ENCODE measurements at places on chromosomes 4 and X. TPM values are rescaled to one million over a fixed set of nuclear protein-coding genes. Genes with fewer than 3 reads are reported as not detected.
A peak's percentile ranks its signal among the peaks of the same experiment; 100 is the strongest.

The GASK1B gene
- total RNA-seq = 2.6 TPM

The CXorf65 gene
- total RNA-seq = not detected

DNA sequence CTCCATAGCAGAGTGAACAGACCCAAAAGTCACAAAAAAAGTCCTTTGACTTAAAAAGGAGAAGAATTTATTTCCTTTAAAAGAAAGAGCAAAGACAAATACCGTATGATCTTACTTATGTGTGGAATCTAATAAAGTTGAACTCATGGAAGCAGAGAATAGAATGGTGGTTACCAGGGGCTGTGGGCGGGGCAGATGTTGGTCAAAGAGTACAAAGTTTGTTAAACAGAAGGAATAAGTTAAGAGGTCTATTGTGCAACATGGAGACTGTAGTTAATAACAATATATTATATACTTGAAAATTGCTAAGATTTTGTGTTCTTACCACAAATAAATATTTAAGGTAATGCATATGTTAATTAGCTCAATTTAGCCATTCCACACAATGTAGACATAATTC is 173.3 kb upstream of the S100G start:
- no peak for DNase-seq

The USP26 gene
- not detected for total RNA-seq

- no peak for DNase-seq
Observed at GRCh38 chr4:38664706-38665401, 855 bp downstream of the KLF3 start.

The ZFP92 gene
- total RNA-seq = 1.8 TPM

- DNase-seq = no peak
Observed at GRCh38 chrX:15204130-15204751, 65.6 kb downstream of the ASB9 start.

- no peak for DNase-seq
Observed at GRCh38 chr4:126907389-126907788, 725.4 kb upstream of the INTU start.

DNA sequence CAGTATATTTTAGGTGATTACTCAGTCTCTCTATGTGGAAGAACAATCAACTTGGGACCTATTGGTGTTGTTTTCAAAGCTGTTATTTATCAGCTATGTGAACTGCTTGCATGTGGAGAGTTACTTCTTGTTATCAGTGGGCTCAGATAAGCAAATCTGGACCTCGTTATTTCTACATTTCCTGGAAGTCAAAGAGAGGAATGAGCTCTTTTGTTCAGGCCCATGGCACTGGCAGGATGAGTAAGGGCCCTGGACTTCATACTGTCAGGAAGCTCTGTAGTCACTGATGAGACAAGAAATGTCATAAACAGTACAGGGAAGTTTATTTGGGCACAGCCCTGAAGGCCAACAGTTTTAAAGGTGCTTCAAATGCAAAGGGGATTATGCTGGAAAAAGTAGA is 760.6 kb upstream of the EPHA5 start:
- DNase-seq = no peak

DNA sequence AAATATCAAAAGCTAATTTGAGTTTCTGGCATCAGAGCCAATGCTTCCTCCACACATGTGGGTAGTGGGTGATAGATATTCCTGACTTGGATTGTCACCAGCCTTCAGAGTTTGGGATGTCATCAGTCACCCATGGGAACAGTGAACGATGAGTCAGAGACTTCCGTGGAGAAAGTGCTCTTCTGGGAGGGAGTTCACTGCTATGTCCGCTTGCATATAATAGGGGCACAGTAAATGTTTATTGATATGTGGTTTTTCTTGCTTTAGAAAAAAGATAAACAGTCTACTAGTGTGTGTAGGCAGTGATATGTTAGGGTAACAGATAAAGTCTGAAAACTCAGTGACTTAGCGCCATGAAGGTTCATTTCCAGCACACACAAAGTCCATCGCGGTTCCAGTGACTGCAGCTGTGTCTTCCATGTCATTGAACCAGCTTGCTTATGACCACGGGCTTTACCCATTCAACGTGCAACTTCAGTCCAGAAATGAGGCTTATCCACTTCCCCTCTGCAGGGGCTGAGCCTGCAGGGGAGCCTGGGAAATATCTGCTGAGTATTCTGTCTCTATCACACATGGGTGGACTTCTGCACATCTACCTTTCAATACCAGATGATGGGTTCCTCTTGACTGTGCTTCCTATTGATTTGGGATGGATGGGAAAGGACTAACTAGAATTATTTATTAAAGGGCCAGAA is 87.7 kb upstream of the WWC2 start:
- no peak for DNase-seq

DNA sequence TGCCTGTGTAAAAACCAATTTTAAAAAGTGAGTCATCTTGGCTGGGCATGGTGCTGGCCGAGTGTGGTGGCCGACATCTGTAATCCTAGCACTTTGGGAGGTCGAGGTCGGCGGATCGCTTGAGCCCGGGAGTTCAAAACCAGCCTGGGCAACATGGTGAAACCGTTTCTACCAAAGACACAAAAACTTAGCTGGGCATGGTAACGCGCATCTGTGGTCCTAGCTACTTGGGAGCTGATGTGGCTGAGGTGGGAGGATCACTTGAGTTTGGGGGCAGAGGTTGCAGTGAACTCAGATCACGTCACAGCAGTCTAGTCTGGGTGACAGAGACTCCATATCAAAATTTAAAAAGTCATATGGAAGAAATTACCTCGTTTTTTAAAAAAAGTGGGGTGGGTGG is 7.6 kb downstream of the RLIM start:
- no peak for DNase-seq

DNA sequence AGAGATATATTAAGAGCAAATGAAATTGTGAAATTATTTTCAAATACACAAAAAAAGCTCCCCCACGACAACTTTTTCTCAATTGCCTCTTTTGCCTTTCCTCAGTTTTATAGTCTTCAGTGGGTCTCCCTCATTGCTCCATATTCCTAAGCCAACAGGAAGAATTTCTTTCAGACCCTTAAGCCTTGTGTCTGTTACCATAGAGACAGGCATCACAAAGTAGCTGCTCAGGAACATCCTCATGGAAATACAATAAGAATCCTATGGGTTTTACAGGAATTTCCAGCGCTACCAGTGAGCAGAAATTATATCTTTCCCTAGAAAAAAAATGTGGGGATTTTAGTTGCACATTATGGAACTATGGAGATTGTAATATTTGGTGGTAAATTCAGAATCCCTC is 121.9 kb upstream of the DMD start:
- no peak for DNase-seq

The OPHN1 gene
- total RNA-seq = 3.1 TPM

GRCh38 chr4:38735870-38736269 is 46.9 kb downstream of the TLR10 start:
- DNase-seq = no peak

GRCh38 chr4:44462259-44462658 is 13.7 kb upstream of the KCTD8 start:
- DNase-seq = no peak

DNA sequence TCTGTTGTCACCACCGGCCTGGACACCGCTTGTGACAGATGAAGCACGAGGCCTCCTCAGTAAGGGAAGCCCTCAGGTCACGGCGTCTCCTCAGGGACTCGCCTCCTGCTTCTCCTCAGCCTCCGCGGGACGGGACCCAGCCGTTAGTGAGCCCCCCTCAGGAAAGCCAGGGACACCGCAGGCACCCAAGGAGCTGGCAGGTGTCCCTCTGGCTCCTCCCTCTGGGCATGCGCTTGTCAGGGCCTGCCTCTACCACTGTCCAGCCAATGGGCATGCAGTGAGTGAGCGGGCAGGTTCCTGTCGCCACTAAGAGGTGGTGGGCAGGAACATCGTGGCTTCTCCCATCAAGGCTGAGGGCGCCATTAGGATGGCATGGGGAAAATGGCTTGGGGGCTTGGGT is 23.5 kb upstream of the CT55 start:
- no peak for DNase-seq

The AMTN gene
- total RNA-seq = not detected

The ARHGEF38 gene
- total RNA-seq = 0.75 TPM

DNA sequence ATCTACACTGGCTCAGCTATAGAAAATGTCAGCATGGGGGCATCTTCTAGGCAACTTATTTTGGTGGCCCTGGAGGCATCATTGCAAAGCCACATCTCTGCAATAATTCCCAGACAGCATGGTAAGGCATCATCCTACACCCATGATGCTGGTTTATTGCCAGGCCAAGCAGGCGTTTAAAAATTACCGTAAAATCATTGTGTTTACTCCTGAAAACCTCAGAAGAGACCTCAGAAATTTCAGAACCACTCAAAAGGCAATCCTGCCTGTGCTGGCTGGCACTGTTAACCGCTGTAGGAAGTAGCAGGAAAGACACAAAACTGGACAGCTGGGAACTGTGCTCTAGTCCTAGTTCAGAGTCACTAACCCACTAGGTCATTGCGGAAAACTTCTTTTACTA is 63.2 kb downstream of the MID1 start:
- DNase-seq = no peak

The SSX2B gene
- total RNA-seq = not detected

GRCh38 chr4:51909236-51909703 is 66.3 kb downstream of the DCUN1D4 start:
- no peak for DNase-seq

DNA sequence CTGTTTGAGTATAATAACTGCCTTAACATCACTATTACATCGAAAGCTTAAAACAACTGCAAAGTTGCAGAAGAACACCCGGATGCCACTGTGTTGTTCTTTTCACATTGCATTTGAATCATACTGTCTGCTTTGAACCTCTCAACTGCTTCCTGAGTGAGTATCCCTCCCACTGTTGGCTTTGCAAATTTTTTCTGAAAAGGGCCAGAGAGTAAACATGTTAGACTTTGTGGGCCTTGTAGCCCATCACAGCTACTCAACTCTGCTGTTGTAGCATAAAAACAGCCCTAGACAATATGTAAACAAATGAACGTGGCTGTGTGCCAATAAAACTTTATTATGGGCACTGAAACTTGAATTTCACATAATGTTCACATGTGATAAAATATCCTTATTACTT is 76.1 kb downstream of the NSG1 start:
- no peak for DNase-seq

DNA sequence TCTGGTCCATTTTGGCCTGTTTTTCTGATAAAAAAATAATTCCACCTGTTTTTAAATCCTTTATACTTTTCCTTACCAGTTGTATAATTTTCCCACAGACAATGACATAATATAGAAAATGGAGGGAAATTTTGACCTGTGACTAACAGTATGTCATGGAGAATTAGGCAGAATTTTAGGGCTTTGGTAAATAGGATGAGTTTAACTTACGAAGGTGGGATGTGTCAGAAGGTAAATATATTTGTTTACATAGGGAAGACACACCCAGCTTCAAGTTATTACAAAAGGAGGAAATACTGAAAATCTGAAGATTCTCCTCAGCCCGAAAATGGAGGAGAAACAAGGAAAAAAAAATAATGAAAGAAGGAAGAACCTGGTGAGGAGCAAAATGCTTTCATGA is 64.6 kb upstream of the PPP3CA start:
- no peak for DNase-seq

The GRIA3 gene
- total RNA-seq = 0.96 TPM

GRCh38 chr4:153026591-153027346 is 90.6 kb downstream of the FHDC1 start:
- DNase-seq = no peak

The ARSH gene
- total RNA-seq = not detected

DNA sequence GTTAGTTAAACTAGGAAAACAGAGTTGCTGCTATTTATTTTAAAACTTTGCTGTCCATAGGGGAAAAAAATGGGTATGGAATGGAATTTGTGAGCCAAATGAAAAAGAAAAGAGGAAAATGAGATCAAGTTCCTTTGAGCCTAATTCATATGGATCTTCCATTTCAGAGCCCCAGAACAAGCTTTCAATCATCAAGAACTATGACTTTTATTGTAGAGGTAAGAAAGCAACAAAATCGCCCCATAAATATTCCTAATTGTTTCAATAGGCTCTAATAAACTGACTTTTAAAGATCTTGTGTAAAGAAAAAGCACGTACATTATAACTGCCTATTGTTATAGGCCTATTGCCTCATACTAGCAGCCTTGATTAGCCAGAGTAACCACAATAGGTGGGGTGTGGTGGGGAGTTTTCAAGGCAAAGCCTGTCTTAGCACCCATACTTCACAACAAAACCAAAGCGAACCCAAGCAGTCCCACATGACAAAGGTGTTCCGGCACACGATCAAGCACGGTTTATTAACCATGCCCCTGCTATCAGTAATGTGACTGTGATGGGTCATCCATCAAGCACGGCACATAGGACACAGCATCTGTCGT is 44.4 kb downstream of the RBM47 start:
- DNase-seq = no peak

The CFAP99 gene
- not detected for total RNA-seq

- DNase-seq = no peak
Observed at GRCh38 chr4:54414545-54414944, 185.5 kb downstream of the PDGFRA start.

GRCh38 chrX:136130931-136131833 is 16.2 kb upstream of the FHL1 start:
- peak; percentile 58 for DNase-seq

DNA sequence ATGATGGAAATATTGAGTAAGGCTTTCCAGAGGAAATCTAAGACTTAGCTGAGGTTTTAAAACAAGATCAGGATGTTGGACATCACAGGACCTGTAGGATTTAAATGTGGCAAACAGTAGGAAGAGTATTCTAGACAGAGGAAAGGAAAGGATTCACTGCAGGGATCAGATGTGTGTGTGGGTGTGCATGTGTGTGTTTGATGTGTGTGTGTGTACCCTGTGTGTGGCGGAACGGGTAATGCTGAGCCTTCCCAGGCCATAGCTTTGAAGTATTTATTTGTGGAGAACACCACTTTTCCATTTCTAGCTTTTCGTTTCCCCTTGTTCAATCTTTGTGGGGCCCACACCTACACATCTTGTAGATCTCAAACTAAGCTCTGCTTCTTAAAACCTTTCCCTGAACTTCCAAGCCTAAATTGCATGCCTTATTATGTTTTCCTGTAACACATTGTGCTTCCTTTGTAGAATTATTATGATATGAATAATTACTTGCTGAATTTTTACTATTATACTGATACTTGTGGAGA is 6.9 kb downstream of the GUCY1A1 start:
- DNase-seq = no peak

GRCh38 chr4:38634047-38634759 is 29.8 kb upstream of the KLF3 start:
- no peak for DNase-seq

DNA sequence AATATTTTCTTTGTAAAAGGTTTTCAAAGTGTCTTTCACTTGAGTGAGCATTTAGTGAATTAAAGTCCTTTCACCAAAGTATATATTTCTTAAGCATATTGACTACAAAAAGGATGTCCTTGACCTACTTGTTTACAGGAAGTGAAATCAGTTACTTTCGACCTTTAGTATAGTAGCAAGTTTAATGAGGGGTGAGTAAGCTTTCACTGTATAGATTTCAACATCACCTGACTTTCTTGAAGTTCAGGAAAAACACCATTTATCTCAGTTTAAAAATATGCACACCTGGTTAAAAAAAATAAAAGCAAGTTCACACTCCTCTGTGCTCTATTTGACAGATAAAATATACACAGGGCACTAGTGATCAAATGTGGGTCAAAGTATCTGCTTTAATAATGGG is 88.1 kb downstream of the CCSER1 start:
- no peak for DNase-seq

The SLC25A5 gene
- 335 TPM for total RNA-seq

Data from kidney epithelial cell (primary cell).